ENCODE measurements at places on chromosomes 7 and 10.

GRCh38 chr10:31883397-31883796 is 45.2 kb downstream of the ARHGAP12 start:
- no peak for DNase-seq

DNA sequence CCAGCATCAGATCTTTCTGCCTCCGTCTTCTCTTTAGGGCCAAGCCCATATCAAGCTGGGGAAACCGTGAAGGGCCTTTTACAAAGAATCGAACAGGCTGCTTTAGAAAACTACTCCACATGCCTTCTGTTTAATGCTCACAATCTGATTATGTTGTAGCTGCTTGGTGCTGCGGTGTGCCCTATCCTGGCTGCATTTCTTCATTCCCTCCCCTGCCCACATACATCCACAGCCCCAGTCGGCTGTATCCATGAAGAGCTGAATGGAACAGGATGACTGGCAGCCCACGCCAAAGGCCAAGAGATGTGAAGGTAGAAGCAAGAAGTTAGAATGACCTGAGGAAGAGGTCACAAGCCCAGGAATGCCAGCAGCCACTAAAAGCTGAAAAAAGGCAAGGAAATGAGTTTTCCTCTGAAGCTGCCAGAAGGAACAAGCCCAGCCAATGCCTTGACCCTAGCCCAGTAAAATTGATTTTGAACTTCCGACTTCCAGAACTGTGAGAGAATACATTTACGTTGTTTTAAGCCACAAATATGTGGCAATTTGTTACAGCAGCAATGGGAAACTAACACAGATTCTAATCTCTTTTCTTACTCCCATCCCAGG is 22.2 kb downstream of the TAS2R41 start:
- DNase-seq: no peak

- peak; percentile 65 for DNase-seq
Measured at GRCh38 chr7:45623157-45623556, 49.0 kb downstream of the ADCY1 start.

- DNase-seq: no peak
Measured at GRCh38 chr7:39507866-39508551, 58.2 kb upstream of the YAE1 start.

- no peak for DNase-seq
Measured at GRCh38 chr10:91551856-91552255, 81.0 kb downstream of the PPP1R3C start.

GRCh38 chr7:81515009-81515408 is 254.8 kb downstream of the HGF start:
- DNase-seq: no peak

DNA sequence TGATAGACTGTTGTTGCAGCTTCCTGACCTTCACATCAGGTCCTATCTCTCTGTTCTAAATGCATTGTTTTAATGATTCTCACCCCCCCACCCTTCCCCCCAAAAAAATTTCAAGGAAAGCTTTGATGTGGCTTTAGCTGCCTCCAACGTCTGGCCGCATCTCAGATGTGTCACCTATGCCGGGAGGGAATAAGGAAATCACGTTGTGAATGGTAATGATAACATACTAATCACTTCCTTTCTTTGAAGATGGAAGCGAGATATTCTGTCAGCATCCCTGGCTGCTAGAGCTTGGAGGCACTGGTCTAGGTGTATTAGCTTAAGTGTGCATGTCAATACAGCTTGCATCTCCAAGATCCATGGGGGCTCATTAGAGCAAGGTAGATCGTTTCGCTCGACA is 89.6 kb downstream of the VTI1A start:
- no peak for DNase-seq

GRCh38 chr10:15045380-15045779 is 1.6 kb downstream of the OLAH start:
- no peak for DNase-seq

DNA sequence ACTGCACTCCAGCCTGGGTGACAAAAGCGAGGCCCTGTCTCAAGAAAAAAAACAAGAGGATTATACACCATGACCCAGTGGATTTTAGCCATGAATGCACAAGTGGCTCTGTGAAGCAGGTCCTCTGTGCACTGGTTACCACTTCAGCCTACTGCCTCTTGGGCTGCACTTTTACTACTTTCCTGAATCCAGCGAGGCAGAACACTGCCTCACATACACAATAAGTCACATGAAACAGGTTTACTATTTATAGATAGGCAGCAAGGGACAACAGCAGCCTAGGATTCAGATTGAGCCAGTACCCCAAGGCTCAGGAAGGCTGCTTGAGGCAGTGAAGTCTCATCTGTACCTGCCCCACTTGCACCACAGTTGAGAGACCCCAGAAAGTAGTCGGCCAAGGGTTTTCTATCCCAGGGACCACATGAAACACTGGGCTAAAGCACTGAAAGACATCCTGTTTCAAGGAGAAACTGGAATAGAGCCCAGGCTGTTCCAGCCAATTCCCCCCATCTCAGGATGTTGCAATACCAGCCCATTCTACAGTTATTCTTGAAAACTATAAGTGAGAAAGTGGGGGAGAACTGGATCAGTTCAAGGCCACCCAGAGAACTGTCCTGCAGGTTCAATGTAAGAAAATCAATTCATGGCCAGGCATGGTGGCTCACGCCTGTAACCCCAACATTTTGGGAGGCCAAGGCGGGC is 10.3 kb upstream of the OGDH start:
- no peak for DNase-seq

DNA sequence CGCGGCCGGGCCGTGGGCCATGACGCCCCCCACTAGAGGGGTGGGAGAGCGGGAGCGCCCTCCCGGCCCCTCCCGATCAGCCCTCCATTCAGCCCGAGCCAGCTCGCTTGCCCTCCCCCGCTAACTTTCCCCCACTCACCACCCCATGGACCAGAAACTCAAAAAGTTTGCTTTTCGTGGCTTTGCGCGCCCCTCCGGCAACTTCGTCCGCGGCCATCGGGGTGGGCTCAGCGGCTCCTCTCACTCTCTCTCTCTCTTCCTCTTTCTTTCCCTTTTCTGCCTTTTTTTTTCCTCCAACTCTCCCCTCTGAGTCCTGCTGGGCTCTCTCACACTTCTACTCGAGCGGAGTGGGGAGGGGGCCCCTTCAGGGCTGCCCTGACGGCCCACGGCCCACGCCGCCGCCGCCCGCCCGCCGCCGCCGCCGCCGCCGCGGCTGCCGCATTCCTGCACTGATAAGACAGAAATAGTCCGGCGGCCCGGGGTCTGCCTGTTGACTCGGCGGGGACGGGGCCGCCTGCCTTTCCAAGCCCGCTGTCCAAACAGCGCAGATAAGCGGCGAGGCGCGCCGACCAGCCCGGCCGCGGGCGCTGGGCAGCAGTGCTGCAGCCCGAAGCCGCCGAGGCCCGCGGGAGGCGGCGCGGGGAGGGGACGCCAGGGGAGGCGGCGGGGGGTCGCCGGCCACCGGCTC is at the start of gene SMARCD3:
SMARCD3 (minus strand) TSS at position 349 of the 688 bp plus-strand sequence; CDS start at position 217, 132 bp downstream.
- no peak for DNase-seq

GRCh38 chr7:26858735-26859134 is 5.7 kb downstream of the SKAP2 start:
- DNase-seq: no peak

GRCh38 chr7:21507627-21508343 is 35.1 kb upstream of the DNAH11 start:
- DNase-seq: no peak

GRCh38 chr10:77253147-77253545 is 384.5 kb downstream of the KCNMA1 start:
- DNase-seq: no peak

DNA sequence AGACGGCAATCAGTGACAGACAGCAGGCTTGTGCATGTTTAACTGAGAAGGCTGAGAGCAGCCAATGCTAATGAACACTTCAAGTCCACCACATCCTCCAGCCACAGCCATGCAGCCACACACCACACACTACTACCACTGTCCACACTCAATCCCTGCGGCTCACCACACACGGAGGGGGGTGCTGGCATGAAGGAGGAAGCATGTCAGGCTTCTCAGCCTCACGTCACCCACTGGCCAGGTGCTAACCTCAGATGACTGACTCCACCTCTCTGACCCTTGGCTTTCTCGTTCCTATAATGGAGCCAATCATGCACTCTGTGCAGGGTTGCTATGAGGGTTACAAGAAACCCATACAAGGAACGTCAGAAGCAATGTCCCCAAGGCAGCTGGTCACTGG is 165.4 kb upstream of the RNF32 start:
- DNase-seq: peak; percentile 60

- no peak for DNase-seq
Measured at GRCh38 chr10:30039567-30039966, 19.8 kb downstream of the JCAD start.

- DNase-seq: no peak
Measured at GRCh38 chr10:126598009-126598408, 72.5 kb downstream of the C10orf90 start.

GRCh38 chr10:93478873-93479272 is 3.3 kb downstream of the MYOF start:
- no peak for DNase-seq

- no peak for DNase-seq
Measured at GRCh38 chr7:36865019-36865418, 140.7 kb upstream of the AOAH start.

- DNase-seq: peak; percentile 91
Measured at GRCh38 chr10:5684971-5685763, 529 bp downstream of the TASOR2 start.

- no peak for DNase-seq
Measured at GRCh38 chr10:61285749-61286148, 167.4 kb downstream of the TMEM26 start.

GRCh38 chr7:11181590-11181989 is 207.9 kb downstream of the PHF14 start:
- DNase-seq: no peak

GRCh38 chr10:80498833-80499741 is 38.6 kb upstream of the SH2D4B start:
- DNase-seq: peak; percentile 98

GRCh38 chr7:33050535-33051318 is 11.8 kb downstream of the NT5C3A start:
- no peak for DNase-seq

DNA sequence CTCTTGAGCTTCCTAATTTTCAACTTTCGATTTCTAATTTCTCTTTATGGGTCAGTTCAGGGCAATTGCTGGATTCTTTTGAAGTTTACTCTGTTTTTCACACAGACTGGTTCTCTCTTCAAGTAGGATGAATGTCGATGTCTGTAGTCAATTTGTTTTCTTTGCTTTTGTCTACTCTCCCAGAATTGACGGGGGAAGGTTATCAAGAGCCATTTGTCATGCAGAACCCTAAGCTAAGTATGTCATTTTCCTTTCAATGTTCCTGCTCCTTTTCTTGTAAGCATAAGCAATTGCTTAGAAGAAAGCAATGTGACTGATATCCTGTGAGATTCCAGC is 53.7 kb downstream of the SLC39A12 start:
- no peak for DNase-seq

DNA sequence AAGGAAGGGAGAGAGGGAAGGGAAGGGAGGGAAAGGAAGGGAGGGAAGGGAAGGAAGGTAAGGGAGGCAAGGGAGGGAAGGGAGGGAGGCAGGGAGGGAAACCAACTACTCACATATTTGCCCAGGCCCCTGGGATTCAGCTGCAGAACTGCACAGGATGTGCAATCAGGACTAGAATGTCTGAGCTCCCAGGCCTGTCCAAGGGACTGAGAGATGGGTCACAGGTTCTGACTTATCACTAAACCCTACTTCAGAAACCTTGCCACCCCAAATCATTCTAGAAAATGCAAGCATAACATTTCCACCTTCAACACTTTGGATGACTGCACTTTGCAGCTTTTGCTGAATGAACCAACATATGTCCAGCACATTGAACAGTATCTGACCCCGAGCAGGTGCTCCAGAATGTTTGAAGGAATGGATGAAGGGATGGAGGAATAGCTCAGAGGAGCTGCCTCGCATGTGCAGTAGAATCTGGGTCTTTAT is 245.3 kb downstream of the KCNMA1 start:
- DNase-seq: no peak

- no peak for DNase-seq
Measured at GRCh38 chr10:16381083-16381482, 55.7 kb upstream of the PTER start.

DNA sequence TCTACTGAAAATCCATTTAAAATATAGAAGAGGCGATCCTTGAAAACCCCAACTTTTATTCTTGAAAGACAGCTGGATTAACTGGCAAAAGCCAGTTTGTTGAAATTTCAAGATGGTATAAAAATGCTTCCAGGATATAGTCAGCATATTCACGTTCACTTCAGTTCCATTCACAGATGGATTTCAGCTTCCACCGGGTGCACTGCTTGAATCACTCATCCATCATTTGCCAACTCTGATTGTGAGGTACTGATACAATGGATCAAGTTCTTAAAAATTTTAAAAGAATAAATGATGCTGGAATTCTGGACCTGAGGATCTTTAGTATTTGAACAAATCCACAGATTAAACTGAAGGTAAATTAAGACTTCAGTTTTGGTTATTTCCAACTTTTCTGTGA is 2.4 kb downstream of the PURB start:
- DNase-seq: no peak

DNA sequence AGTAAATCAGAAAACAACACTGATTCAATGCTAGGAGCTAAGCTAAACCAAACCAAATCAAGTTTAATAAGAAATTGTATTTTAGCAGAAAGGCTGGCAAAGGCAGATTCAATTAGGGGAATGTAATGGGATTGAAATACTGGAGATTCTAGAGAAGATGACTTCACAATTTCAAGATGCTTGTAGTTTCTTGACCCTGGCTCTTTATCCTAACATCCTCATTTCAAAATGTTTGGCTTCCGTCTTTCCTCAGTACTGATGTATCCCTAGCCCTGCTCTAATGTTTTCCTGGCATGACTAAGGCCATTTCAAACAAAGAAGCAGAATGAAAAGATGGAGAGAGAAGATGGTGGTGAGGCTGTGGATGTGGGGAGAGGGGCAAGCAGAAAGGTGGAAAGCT is 2.7 kb upstream of the JCAD start:
- DNase-seq: no peak

GRCh38 chr7:128909625-128910568 is 612 bp downstream of the KCP start:
- peak; percentile 80 for DNase-seq

DNA sequence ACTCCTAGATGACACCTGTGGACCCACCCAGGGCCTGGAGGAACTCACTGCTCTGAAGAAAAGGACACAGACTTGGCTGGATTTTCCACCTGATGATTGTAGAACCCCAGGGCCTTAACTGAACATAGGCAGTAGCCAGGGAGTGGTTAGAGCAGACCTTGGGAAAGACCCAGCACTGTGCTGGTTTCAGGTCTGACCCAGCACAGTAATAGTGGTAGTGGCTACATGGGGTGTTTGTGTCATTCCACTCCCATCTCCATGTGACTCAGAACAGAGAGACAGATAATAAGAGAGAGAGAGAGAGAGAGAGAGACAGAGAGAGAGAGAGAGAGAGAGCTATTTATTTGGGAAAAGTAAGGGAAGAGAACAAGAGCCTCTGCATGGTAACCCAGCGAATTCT is 239.1 kb upstream of the MEOX2 start:
- DNase-seq: no peak

DNA sequence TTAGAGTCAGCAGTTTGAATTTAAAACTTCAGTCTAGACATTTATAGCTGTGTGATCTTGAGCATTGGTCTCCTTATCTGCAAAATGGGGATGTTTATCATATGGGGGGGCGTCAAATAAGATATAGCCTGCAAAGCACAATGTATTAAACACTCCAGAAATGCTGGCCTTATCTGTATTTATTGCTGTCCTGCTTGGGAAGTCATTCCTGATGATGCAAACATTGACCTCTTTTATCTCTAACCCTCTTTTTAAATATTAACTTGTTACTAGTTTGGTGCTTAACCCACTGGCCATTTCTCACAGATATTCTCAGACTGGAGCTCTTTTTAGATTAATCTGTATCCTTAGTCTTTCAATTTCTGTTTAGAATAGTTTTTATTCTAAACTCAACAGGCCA is 13.2 kb downstream of the MRPS33 start:
- no peak for DNase-seq
